ENCODE measurements at places on chromosomes 3 and 15. TPM values are rescaled to one million over a fixed set of nuclear protein-coding genes. Genes with fewer than 3 reads are reported as not detected.

GRCh38 chr3:151816091-151816604 is 2.2 kb downstream of the AADAC start:
- no peaks in the 10 kb centered on the region for H3K4me1 ChIP-seq
- DNase-seq = peak; percentile 34
- no peaks in the 10 kb centered on the region for H3K36me3 ChIP-seq
- H3K27me3 ChIP-seq = no peaks in the 10 kb centered on the region
- no peak overlapping the region for H3K4me3 ChIP-seq
- H3K27ac ChIP-seq = peak overlapping the region; percentile 27

DNA sequence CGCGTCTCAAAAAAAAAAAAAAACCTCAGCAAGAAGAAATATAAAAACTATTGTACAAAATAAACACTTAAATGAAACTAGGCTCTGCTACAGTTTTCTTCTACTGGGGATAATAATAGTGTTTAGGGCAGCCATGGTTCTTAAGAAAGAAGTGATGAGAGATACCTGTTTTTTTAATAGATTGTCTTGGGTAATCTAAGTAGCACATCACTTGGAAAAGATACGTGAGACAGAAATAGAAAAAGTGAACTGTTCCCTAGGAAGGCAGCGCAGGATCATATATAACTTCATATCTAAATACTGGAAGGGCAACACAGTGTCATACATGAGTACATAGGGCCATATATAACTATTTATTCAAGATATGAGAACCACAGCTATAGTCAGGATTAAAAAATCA is 11.9 kb downstream of the GOLGB1 start:
- no peak for DNase-seq
- H3K4me1 ChIP-seq = no peaks in the 10 kb centered on the region
- no peak overlapping the region for H3K4me3 ChIP-seq
- no peaks in the 10 kb centered on the region for H3K36me3 ChIP-seq
- H3K27me3 ChIP-seq = no peaks in the 10 kb centered on the region
- no peak overlapping the region for H3K27ac ChIP-seq

PCNP gene
- total RNA-seq = 199 TPM

CACNA2D2 gene
- total RNA-seq = under 0.01 TPM

All from uterus (tissue), 4 donors.